ENCODE measurements at places on chromosomes 6 and 20.

GRCh38 chr6:36928547-36928918 is 26.0 kb upstream of the PI16 start:
- DNase-seq = no peak

DNA sequence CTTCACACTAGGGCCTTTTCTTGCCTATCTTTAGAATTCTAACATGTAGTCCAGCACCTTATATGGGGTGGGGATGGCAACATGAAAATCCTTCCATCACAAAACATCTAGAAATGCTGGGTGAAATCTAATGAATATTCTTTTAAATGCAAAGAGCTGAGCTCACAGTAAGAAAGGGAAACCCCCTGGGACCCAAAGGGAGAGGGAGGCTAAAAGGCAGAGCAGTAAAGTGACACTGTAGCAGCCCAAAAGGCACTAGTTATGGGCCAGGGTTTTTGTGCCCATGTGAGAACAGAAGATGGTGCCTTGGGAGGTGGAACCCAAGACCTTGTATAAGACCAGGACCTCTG is 66.7 kb downstream of the TRAM2 start:
- DNase-seq = no peak

- no peak for DNase-seq
These were observed 642 bp downstream of the EEF1A2 start for GRCh38 chr20:63497946-63498935.

GRCh38 chr6:135224037-135224647 is 43.0 kb downstream of the MYB start:
- DNase-seq = no peak

DNA sequence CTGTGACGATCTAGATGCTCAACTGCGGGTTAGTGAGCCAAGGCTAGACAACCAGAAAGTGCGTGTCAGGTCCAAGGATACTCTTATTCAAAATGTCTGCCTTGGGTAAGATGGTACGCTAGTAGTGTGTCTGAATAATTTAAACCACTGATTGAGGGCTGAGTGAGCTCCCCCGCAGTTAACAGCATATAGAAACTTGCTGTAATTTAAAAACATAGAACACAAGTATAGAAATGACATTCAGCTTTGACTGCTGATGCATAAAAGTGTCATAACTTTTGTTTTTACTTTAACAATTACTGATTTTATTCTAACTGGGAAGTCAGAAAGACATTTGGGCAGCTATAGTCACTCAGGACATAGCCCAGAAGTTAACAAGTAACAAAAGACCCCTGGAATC is 45.6 kb upstream of the SLC22A1 start:
- no peak for DNase-seq

DNA sequence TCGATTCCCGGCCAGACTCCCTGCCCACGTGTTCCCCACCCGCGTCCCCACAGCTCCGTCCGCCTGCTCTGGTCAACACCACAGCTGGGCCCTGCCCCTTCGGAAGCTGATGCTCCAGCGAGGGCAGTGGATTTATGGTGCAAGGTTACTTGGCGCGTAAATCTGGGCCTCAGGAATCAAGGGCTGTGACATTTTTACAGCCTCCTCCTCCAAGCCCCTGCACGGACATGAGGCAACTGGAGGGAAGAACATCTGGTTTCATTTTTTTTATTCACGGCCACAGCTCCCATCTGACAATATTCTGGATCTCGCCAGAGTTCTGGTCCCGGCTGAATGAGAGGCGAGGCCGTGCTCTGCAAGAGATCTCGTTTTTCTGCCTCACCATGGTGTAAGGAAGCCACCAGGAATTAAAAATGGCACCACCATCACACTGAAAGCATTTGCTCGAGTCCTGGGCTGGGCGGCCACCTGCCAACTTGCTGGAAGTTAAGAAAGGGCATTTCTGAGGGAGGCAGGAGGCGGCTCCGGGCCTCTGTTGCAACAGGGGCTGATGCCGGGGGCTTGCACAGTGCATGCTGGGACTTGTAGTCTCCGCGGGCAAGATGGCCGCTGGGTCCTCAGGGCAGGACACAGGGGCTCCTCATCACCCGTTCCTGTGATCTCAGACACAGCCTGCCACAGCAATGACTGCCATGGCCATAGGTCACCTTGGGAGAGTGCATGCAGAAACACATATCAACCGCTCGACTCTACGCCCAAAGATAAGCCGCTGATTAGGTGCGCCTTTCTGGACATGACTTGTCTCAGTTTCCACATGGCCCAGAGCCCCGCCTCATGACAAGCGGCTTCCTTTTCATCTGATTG is 148.5 kb downstream of the LY86 start:
- no peak for DNase-seq

DNA sequence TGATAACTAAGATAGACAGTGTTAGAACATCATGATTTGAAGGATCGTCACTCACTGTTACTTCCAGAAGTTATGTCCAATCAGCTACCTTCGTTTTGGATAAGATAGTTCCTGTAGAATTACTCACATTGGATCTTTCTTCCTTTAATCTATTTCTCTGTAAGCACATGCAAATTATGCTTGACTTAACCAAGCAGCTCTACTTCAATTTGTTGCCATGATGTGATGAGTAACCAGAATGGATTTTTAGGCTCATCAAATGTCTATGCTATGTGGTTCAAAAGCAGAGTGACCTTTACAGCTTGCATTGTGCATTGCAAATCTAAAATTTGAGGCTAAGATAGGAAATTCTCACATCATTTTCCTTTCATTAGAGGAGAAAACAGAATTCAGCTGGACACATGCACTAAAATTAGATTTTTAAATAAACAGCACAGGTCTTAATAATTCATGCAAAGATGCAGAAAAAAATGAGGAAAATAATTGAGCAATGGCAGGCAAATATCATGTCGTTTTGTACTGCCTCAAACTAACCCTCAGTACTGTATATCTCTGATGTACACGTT is 76.7 kb upstream of the ZFP64 start:
- DNase-seq = no peak

DNA sequence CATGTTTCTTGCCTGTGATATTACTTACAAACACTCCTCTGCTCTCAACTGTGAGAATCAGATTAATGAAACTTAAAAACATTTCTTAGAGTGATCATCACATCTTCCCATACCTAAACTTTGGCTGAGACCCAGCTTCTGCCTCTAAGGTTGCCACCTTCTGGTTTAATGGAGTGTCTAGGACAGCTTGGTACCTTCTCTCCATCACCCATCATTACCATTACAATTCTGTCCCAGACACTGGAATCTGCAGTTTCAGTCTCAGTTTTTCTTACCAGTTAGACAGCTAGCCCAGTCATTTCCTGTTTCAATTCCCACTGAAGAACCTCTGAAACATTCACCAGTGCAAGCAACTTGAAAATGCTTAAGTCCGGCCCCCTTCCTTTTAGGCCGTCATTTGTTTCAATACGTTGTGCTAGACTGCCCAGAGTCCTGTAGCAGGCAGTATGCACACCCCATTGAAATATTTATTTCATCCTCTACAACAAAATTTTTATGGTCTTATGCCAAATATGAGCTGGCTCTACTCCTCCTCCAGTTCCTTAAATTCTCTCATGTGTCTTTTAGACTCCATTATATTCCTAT is 107.0 kb upstream of the FOXO3 start:
- DNase-seq = no peak

DNA sequence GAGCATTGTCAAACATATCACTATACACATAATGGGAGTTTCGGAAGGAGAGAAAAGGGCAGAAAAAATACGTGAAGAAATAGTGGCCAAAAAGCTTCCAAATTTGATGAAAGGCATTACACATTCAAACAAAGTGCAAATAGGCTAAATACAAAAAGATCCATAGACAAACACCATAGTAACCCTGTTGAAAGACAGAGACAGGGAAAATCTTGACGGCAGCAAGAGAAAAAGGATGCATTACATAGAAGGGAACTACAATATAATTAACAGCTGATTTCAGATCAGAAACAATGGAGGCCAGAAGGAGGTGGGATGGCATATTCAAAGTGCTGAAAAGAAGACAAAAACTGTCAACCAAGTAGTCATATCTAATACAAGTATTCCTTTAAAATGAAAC is 170.8 kb downstream of the MRPL14 start:
- no peak for DNase-seq

DNA sequence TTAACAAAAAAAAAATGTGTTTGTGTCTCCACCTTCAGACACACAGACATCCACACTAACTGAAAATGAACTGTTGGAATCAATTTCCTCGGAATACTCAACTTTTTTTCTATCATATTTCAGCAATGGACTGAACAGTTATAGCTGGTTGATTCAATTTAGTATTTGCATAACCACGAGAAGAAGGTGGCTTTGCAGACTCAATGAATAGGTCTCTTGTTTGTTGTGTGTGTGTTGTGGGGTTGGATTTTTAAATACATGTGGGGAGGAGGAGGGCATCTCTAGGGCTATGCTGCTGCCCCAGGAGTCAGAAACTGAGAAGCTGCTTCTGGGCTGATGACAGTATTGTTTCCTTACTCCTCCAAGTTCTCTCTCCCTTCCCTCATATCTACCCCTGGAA is 28.7 kb downstream of the TFAP2A start:
- no peak for DNase-seq

DNA sequence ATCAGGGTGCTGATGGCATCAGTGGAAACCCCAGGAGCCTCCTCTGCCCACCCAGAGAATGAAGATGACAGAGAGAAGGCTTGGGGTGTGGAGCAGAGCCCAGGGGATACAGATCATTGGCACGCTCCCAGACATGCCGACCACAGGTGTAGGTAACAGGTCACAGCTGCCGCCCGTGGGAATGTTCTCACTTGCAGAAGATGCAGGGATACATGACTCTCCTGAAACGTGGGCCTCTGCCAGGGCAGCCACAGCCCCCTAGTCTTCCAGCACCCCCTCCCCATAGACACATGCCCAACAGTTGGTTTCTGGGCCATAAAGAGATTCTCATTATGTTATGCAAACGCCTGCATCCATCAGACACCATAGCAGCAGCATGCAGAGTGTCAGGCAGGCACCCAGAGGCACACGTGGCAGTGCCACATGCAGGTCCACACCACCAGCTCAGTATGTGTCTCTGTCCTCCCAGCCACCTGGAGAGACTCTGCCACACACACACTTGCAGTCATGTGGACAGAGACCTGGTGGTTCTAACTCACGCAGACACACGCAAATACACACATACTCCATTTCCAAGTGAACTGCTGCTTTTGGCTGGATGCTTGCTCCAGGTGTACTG is 45.5 kb downstream of the LRFN2 start:
- DNase-seq = no peak

DNA sequence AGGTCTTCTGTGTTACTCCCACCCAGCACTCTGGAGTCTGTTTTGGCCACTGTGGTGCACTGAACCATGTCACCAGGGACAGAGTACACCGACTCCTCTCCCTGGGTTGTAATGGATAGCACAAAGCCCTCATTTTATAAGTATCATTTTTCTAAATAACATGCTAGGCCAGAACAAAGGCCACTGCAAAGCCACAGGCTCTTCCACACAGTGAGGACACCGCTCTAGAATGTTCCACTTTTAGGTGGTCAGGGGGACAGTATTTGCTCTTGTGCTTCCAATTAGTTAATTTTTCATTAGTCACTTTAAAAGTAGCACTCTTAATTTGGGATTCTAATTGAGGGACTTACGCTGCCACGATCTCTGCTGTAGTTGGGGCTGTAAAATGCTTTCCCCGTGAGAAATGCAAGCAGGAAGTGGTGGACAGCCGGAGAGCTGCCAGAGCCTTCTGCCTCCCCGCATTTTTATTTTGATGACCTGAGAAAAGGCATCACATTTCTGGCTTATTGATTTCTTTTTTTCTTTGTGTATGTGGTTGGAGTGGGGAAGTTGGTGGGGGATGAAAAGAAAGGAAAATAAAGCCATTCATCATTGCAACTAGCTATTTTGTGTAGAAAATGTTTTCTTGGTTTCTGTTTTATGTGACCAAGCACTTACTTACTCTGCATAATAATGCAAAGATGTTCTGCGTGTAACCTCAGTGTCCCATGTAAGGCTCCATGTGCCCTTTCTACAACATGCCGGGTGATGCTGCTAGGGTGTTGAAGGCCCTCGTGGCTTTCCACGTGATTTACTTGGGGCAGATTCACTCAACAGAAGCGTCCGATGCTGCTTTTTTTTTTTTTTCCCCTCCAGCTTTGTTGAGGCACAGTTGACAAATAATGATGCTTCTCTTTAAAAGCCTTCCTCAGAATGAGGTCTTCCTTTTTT is 195.9 kb downstream of the SASH1 start:
- no peak for DNase-seq

GRCh38 chr6:99498421-99498820 is 16.8 kb downstream of the USP45 start:
- DNase-seq = no peak

DNA sequence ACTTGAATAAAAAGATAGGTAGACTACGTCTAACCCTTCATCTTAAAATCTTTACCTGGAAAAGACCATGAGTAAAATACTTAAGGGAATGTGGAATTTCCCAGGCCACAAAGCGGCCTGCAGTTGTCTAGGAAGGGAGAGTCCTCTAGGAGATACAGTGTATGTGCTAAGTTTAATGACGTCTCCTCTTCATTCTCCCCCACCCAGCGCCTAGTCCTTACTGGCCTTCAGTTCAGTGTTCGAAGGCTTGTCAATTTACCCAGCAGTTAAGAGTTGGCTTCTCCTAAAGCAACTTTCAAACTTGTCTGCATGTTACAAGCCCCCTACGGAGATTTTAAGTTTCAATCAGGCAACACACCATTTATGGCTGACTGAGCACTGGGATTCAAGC is 35.2 kb downstream of the HFE start:
- no peak for DNase-seq

DNA sequence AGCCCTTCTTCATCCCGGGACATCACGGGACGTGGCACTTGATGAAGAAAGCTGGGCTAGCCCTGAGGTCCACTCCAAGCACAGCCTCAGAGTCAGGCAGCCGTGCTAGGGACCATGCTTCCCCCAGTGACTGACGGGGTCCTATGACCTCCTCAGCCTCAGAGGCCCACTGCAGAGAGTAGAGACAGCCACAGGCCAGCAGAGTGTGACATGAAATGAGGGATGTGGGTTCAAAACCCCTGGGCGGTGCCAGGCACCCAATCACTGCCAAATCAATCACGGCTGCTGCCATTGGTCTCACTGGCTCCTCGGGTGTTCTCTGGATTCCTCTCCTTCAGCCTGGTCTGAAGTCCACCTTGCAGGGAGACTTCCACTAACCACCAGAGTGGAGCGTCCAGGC is 197.7 kb upstream of the CDH4 start:
- no peak for DNase-seq

DNA sequence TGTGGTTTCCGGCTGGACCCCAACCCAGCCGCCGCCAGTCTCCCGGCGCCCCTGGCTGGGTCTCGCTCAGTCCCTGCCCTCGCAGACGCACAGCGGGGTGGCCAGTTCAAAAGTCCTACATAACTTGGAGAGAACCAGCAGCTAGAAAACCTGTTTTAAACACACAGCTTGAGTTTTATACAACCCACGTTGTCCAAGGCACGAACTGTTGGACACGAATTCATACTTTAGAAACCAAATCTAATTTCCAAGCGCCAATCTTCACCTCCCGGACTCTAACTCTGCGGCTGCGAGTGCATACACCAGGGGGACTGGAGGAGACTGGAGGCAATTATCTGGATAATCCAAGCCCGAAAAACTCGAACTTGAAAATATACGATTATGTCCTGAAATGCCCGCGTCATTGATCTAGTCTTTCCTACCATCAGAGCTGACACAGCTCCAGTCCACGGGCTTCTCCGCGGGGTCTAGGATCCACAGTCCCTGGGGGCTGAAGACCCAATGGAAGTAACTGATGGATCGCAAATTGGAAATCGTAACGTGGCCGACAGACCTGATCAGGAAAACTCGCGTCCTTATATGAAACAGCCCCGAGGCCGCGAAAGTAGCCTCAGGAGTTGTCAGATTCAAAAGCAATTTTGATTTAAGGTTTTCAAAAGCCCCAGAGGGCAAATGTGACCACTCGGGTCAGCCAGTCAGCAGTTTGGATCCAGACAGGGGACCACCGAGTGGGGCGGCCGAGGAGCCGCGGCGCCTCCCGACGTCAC is 843 bp upstream of the HEY2 start:
- DNase-seq = no peak

Measured in stimulated activated CD8-positive, alpha-beta memory T cell treated with anti-CD3 and anti-CD28 coated beads, Interleukin-15, amount 100 ng/mL, for 1 hour (primary cell).